Transverse colon (tissue), 4 donors: ENCODE measurements at places on chromosomes 5 and 9. TPM values are rescaled to one million over a fixed set of nuclear protein-coding genes. Genes with fewer than 3 reads are reported as not detected.

UGT3A1 gene
- total RNA-seq = not detected

SLC36A2 gene
- total RNA-seq = not detected

C9 gene
- total RNA-seq = not detected

MOB3B gene
- total RNA-seq = 18.3 TPM

ZNF883 gene
- not detected for total RNA-seq

RPP25L gene
- 3.0 TPM for total RNA-seq

BNC2 gene
- 20.5 TPM for total RNA-seq

NME5 gene
- not detected for total RNA-seq

CTSV gene
- total RNA-seq = 0.37 TPM

MARCHF3 gene
- total RNA-seq = 29.6 TPM

GRCh38 chr5:126438868-126439267 is 15.7 kb downstream of the GRAMD2B start:
- DNase-seq = no peak

DNA sequence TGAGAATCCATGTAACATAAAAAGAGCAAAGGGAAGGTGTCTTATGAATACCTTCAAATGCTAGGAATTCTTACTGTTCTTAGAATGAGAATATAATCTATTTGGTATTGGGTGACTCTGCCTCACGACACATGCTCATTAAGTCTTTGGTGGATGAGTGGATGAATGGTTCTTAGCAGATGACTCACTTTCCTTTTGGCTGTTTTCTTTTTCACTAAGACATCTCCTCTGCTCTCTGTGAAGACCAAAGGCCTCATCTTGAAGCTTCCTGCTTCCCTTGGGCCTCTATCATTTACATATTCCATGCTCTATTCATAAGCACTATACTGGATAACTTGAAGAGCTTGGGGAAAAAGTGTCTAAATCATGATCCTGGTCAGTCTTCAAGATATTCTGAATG is 468.1 kb downstream of the SPATA31D1 start:
- no peak for DNase-seq

GRCh38 chr9:33227008-33227398 is 13.0 kb upstream of the SPINK4 start:
- peak; percentile 38 for DNase-seq

- no peak for DNase-seq
These were observed 94.1 kb upstream of the GLIS3 start for GRCh38 chr9:4393806-4394523.

DNA sequence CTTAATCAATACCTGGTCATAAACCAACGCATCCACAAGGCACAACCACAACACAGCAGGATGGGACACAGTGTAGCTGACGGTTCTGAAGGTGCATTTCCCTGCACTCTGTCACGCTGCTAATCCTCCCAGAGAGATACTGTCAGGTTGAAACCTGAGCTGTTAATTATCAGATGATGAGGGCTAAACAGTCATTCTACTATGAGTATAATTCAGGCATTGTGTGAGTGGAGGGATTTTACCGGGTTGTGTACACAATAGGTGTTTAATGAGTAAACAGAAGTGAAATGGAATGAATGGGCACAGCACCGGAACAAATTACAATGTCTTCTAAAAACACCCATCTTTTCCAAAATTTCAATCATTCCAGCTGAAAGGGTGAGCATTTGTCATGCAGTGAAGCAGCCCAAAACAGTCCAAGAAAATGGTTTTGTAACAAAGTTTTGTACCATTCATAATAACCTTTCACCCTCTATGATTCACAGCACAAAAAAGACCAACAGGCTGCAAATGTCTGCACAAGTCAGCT is 71.5 kb downstream of the ABCA1 start:
- DNase-seq = no peak

DNA sequence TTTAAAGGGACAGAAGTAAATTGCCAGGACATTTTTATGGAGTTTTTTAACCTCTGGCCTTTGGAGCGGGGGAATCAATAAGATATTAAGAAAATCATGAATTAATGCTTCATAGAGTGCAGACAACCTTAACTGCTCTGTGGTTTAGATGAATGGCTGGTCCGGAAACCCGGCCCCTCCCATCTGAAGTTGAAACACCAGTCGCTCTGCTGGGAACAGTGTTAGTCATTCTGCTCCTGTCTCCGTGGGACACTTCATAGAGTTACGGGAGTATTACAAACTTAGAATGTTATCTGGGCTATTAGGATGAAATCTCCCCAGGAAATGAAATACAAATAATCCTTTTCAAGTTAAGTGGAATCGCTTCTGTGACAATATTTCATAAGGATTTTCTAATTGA is 110.1 kb upstream of the IRX2 start:
- no peak for DNase-seq

DNA sequence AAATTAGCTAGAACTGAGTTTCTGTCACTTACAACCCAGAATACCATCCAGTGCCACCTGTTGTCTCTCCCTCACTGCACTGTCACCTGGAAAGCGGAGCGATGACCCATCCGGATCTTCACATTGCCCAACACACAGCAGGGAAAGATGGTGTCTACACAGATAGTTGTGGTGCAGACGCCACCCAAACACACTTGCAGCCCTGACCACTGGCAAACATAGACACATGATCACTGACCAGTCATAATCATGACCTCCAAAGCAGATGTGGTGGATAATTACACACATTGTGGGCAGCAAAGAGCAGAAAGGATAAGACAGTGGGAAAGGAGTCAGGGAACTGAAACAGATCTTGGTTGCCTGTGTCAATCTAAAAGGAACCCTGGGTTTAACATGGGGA is 64.7 kb downstream of the GABBR2 start:
- DNase-seq = no peak

- DNase-seq = no peak
These were observed 111.0 kb upstream of the IL7R start for GRCh38 chr5:35745660-35746059.

- no peak for DNase-seq
These were observed 74.6 kb downstream of the LMNB1 start for GRCh38 chr5:126851501-126852011.

- DNase-seq = no peak
These were observed 227.5 kb downstream of the PBX3 start for GRCh38 chr9:125974705-125975104.

GRCh38 chr5:82332886-82333615 is 54.9 kb upstream of the RPS23 start:
- DNase-seq = no peak

DNA sequence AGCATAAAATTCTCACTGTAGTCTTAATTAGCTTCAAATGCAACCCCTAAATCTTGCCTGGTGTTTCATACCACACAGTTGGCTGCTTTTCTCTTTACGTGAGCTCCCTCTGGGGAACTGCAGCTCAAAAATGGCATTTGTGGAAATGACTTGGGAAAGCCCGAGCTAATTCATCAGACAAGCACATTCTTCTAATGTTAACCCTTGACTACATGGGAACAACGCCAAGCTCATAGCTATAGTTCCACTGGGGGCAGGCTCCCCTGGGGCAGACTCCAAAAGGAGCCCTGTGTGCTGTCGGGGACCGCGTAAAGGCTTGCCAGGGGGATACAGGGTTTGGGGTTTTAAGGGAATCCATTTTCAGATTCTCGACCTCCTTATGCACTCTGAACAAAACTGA is 301.4 kb upstream of the DAP start:
- no peak for DNase-seq

- DNase-seq = no peak
These were observed 247.0 kb downstream of the AOPEP start for GRCh38 chr9:94973451-94973941.

DNA sequence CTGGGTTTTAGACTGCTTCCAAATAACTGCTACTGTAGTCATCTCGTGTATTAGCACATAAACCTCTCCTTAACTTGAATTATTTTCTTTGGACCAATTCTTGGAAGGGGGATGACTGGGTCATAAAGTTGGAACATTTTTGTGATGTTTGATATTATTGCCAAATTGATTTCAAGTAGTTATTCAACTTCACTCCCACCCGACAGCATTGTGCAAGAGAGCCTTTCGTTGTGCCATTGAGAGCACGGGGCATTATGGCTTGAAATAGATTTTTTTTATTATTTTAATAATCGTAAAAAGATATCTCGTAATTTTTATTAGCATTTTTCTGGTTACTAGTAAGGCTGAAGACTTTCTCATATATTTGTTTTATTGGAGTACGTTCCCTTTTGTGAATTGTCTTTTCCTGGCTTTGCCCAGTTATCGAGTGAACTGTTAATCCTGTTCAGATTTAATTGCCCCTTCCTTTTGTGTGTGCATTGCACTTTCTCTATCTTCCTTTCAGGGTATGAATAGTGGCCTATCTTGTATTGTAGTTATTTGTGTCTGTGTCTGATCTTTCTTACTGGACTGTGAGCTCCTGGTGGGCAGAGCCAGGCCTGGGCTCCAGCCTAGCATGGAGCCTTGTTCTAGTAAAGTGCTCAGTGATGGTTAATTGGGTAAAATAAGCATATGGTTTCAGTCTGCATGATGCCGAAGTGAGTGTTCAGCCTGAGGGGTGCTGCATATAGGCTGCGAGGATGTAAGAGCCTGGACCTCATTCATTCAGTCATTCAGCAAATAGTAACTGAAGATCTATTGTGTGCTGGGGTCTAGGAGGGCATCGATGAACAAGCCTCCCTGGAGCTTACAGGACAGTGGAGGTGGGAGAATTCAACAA is 93.5 kb upstream of the SHB start:
- no peak for DNase-seq

- DNase-seq = no peak
These were observed 94.1 kb upstream of the CD180 start for GRCh38 chr5:67290655-67291054.

GRCh38 chr5:148147415-148147814 is 20.9 kb upstream of the SPINK14 start:
- no peak for DNase-seq

- peak; percentile 18 for DNase-seq
These were observed 13.1 kb upstream of the IFNA5 start for GRCh38 chr9:21317956-21318923.

GRCh38 chr5:149412783-149413476 is 33.8 kb upstream of the IL17B start:
- DNase-seq = no peak

DNA sequence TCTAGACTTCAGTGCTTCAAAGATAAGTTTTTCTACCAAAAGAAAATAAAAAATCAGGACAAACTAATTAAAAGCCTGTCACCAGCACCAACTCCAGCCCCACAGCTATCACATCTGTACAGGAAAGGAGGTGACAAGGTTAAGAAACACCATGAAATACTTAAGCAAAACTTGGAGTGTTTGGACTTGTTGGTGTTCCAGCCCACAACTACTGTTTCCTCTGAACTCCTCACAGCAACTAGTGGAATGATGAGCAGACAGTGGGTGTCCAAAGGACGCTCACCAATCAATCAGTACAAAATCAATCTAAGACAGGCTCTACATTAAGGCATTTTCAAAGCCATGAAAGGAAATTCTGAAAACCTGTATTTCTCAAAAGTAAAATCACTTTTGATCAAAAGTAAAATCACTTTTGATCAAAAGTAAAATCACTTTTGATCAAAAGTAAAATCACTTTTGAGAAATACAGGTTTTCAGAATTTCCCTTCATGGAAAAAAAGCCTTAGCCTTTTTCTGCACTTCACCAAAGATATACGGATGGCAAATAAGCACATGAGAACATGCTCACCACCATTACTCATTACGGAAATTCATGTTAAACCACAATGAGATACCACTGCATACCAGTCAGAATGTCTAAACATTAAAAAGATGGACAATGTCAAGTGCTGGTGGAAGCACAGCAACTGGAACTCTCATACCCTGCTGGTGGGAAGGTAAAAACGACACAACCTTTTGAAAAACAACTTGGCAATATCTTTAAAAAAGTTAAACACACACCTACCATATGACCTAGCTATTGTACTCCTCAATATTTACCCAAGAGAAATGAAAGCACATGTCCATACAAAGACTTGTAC is 79.7 kb downstream of the MED27 start:
- DNase-seq = no peak

GRCh38 chr5:137582218-137582617 is 83.1 kb upstream of the SPOCK1 start:
- no peak for DNase-seq

DNA sequence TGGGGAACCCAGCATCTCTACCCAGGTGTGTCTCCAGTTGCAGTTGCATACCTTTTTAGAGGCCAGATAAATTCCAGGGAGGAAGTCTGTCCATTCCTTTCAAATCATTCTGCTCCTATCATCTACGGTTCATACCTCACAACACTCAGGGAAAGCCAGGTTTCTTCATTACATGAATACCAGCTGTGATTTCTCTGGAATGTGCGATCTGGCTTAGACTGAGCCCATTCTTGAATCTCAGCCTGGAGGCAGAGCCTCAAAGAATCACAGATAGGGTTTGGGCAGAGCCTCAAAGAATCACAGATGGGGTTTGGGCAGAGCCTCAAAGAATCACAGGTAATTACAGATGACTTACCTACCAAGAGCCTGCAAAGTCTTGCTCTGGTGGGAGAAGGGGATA is 7.2 kb downstream of the P4HA2 start:
- DNase-seq = no peak

GRCh38 chr5:37005946-37006540 is 129.5 kb downstream of the NIPBL start:
- DNase-seq = no peak

DNA sequence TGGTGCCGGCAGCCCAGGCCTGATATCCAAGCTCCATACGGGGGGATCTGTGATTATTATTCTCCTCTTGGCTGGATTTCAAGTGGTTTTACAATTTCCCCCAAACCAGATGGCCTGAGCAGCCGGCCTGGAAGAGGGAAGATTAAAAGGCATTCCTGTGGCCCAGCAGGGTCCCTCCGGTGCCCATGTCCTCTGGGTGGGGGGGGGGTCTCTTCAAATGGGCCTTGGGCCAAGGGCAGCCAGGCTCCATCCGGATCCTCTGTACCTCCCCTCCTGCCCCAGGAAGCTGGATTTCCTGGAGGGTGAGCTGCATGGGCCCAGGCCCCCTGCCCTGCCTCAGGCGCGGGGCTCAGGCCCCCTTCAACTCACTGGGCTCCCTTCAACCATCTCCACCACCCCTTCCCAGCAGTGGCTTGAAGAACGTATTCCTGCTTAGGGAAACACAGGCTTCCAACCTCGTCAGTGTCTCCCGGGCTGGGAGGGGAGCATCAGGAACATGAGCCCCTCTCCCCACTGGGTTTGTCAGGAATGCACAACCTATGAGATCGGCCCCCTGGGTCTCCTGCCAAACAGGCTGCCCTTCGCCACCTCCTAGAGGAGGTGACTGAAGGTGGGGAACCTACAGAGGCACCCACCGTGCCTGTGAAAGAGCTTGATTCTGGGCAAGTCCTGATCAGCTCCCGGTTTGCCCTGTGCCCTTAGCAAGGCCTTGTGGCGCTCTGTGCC is 62.9 kb upstream of the ORM1 start:
- no peak for DNase-seq

DNA sequence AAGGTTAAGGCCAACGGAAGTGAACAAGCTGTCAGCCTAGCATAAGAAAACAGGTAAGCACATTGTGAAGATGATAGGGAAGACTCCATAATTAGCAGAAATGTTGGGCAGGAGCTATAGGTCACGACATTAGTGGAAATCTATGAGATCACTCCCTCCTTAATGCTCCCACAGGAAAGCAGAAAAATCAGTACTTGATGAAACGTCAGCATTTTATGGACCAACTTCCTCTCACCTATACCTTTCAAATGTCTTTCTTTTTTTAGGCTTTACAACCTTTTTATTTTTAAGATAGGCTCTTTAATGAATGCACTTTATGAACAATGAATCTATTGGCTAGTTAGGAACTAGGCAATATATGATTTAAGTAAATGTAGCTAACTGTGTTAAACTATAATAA is 29.4 kb upstream of the HCN1 start:
- DNase-seq = no peak

GRCh38 chr5:113162770-113163169 is 186.2 kb downstream of the DCP2 start:
- DNase-seq = no peak

- DNase-seq = no peak
These were observed 9.9 kb downstream of the CLPTM1L start for GRCh38 chr5:1334831-1335539.

- no peak for DNase-seq
These were observed 207.6 kb upstream of the S1PR3 start for GRCh38 chr9:88783711-88784083.
